ENCODE measurements at places on chromosomes 5 and 9.

- no peak for DNase-seq
Observed at GRCh38 chr5:73642344-73642743, 16.3 kb downstream of the ARHGEF28 start.

DNA sequence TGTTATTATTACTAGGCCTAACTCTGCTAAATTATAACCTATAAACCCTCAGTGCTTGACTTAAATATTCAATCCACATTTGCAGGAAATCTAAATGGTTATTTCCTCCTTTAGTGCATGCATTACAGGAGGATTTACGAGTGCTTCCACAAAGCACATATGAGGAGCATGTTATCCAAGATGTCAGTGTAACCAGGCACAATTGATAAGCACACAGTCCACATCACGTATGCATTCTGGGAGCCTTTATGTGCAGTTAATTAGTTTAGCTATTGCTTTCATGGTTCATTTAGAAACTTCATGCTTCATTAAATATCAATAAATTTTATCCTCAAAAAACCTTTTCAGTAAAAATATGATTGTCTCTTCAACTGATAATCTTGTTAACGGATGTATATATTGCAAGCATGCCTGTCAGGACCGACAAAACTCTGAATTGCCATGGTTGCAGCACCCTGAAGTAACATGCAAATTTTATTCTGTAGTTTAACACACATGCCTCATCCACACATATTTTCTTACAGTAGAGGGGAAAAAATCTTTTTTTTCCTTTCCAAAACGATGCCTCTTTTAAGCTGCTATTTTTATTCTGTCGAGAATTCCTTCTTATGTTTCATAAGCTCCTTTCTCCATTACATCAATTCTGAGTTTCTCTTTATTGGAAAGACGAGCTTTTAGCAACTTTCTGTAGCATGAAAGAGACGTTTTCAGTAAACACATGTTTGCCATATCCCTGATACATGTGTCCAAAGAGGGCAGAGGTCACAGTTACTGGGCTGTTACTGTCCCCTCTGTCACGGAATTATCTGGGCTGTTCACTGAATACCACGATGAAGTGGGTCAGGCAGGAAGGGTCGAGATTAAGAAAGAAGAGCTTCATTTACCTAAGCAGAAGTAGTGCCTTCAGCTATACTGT, 142.0 kb downstream of the GLIS3 start:
- no peak for DNase-seq

DNA sequence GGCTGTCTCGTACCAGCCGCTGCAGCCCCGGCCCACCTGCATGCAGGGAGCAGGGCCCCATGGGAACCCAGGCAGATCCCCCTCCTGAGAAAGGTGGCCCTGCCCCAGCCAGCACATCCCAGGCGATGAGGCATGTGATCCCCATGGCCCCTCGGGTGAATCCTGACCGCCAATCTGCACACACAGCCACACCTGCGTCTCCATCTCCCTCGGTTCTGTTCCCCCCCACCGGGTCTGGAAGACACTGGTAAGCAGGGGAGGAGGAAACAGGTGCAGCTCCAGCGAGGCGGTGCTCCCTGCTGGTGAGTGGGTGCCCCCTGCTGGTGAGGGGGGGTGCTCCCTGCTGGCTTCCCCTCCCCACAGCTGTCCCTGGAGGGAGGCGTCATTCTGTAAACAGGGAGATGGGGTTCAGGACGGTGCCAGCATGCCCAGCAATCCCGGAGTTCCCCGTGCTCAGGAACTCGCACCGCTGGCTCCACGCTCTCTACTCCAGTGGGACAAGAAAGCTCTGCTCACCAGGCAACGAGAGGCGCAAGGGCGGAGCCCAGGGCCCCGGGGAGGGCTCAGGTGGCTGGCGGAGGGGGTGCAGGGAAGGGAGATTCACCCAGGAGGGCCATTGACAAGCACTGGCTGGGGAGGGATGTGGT, 28.4 kb upstream of the SLC12A7 start:
- no peak for DNase-seq

GRCh38 chr5:32953694-32954093, 242.6 kb downstream of the NPR3 start:
- DNase-seq: no peak

DNA sequence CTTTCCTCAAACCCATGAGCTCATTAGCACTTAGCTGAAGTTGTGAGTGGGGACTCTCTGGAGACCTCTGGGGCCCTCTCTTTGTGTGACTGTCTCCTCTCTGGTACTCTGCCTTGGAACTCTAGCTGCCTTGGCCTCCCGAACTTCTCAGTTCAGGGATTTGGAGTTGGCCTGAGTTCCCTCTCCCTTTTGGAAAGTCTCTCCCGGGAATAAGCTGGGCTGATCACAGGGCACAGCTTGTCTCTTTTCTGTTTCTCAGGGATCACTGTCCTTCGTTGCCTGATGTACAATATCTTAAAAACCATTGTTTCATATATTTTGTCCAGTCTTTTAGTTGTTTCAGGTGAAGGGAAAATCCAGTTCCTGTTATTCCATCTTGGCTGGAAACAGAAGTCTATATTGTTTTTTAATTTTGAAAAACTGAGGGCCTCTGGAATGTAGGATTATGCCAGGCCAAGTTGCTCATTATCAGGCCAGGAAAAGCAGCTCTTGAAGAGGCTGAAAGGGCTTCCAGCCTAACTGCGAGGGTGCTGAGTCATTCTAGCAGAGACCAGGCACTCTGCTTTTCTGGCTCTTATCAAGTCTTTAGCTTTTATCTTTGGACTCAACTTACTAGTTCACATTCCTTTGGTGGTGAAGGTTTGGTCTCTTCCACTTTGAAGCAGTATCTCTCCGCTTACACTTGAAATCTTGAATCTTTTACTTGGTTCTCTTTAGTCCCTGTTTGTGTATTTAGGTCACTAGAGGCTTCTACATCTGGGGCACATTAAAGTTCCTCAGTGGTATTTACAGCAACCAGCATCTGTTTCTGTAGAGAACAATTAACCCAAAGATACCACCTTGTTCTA, 8.4 kb upstream of the RGS3 start:
- peak; percentile 61 for DNase-seq

- no peak for DNase-seq
Observed at GRCh38 chr5:136682986-136683385, 317.6 kb upstream of the TRPC7 start.

- DNase-seq: no peak
Observed at GRCh38 chr5:95927927-95928723, 33.5 kb downstream of the ELL2 start.

DNA sequence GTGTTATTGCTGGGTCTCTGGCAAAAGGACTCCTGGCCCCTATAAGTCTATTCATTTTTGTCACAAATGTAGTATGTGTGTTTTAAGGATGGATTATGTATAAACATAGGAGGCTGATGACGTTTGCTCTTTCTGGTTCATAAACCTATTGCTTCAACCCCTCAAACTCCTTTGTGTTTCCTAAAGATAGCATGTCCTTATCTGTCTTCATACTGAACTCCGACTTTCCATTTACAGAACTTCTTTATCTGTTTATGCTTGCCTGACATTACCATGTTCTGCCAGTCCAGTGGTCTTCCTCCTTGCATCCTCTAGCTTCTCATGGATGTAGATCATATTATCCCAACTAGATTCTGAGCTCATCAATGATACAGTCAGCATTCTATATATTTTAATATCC, 46.1 kb downstream of the ARHGEF28 start:
- no peak for DNase-seq

DNA sequence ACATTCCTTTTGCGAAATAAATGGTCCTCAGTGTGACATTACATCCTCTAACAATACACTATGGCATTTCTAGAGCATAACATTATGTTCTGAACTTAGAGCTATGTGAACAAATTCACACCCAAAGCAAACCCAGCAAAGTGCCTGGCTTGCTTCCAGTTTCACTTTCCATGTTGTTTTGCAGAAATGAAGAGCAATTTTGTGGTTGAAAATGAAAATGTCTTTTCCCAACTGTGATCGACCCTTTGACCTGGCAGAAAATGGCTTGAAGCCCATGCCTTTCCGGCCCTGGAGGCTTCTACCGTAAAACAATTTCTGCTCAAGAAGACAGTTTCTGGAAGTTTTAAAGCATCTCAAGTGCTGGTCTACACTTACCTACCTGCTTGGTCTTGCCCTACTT, 344.7 kb upstream of the RGMB start:
- DNase-seq: no peak

- DNase-seq: no peak
Observed at GRCh38 chr5:178751286-178751685, 20.8 kb upstream of the ZNF354A start.

DNA sequence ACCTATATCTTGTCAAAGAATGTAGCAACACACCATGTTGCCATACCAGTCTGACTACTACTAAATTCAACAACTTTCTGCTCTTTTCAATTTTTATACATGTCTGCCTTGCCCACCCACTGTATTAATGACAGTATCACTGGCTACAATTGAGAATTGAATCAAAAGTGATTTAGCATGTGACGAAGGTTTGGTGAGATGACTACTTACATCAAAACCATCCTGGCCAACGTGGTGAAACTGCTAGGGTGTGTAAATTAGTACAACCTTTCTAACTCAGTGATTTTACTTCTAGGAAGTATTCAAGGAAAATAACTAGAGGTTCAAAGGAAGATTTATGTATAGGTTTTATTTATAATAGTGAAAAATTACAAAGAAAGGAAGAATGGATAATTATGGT, 109.8 kb downstream of the UNC13B start:
- no peak for DNase-seq

DNA sequence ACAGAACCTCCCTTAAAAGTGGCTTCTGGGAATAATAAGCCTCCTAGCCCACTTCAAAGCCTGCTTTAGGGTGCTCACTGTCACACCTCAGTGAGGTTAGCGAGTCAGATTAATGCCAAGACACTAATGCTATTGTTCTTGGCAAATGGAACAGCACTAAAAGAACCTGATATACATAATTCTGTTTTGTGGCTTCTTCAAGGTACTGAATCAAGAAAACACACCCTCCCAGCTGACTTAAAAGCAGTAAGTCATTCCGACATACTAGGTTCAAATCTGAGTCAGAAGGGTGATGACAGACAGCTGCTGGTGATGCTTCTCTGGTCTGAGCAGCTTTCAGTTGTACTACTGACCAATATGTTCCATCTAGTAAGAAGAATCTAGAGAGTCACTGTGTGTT, 121.6 kb downstream of the OXCT1 start:
- no peak for DNase-seq

DNA sequence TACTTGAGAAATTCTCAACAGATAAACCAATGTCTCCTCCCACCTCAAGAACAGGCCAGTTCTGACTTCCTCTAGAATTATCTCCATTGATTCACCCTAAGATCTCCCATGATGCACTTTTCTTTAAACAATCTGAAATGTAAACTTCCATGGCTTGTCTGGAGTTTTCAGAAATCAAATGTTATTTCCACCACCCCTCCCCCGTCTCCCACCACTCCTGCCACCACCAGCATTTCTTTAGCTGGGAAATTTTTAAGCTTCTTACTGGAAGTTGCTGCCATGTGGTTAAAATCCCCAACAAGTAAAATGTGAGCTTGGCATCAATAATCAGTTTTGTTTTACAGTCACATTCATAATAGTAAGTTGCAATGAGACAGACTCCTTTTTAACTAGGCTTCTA, 32.8 kb upstream of the BASP1 start:
- DNase-seq: no peak

DNA sequence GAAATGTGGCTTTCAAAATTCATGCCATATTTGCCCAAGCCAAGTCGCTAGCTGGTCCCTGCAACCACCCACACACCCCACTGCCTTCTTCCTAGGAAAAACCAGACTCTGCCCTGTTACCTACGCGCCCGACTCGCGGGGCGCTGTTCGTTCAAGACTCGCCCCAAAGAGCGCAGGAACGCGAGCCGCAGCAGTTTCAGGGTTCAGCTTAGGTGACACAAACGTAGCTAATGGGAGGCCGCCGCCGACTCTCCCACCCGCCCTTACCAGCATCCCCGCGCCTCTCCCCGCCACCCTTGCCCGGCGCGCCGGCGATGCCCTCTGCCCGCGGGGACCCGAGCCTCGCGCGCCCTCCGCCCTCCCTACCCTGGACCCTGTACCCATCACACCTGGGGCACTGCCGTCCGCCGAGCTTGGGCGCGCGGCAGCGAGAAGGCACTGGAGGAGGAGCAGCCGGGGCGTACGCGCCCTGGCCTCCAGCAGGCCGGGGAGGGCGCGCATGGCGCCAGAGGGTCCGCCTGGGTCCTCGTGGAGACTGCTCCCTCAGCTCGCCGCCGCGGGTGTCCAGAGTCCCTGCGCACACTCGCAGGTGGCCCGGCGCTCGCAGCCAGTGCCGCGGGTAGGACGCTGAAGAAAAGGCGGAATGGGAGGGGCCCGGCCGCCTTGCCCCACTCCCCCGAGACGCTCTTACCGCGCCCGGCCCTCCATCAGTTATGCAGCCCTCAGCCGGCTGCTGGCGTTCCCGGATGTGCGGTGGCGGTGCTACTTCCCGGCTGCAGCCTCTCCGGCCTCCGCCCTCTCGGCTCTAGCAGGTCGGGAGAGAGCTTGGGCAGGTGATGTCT, at the start of gene EMB:
Gene EMB, minus strand, starts transcription at position 638 of the 842 bp plus-strand sequence. Its CDS starts 137 bp downstream, at position 501.
- no peak for DNase-seq

GRCh38 chr5:132221781-132222648, 5.6 kb downstream of the P4HA2 start:
- DNase-seq: peak; percentile 79

DNA sequence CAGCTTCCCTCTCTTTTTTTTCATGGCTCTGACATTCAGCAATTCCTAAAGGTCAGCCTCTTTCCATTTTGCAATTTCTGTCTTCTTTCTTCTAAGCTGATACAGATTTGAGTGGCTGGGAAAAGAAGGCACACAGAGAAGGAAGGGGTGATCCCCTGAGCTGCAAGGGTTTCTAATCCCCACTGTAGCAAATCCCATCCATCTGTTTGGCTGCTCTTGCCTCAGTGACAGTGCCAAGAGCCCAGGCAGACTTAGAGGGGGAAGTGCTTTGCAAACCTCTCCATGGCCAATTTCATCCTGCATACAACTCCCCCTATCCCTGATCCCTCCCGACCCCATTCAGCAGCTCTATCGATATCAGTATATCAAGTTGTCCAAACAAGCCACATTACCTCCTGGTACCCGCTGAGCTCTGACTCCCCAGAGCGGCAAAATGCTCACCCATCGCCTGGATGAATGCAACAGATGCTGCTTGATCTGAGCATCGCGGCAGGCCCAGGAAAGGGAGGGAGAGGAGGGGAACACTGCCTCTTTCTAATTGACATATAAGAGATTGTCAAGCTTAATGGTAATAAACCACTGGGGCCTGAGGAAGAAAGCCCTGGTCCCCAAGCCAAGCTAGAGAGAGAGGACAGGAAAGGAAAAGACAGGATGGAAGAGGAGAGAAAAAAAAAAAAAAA, 268.9 kb downstream of the ASTN2 start:
- DNase-seq: no peak

GRCh38 chr5:116733991-116734975, 159.7 kb upstream of the SEMA6A start:
- no peak for DNase-seq

GRCh38 chr9:1929722-1930244, 85.4 kb upstream of the SMARCA2 start:
- no peak for DNase-seq

DNA sequence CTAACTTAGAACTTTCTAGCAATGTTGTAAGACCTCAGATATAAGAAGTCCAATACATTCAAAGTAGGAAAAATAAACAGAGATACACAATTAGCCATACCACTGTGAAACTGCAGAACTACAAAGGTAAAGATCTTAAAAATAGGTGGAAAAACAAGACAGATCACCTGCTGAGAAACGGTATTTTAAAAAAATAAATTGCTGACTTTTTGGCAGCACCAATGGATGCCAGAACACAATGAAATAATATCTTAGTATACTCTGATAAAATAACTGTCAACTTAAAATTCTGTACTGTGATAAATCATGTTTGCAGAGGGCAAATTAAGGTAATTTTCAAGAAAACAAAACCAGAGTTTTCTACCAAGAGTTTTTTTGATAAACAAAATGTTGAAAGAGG, 138.9 kb downstream of the FBN2 start:
- DNase-seq: no peak
